HuH-7.5 (cell line): ENCODE measurements at places on chromosomes 6 and 20.

DNA sequence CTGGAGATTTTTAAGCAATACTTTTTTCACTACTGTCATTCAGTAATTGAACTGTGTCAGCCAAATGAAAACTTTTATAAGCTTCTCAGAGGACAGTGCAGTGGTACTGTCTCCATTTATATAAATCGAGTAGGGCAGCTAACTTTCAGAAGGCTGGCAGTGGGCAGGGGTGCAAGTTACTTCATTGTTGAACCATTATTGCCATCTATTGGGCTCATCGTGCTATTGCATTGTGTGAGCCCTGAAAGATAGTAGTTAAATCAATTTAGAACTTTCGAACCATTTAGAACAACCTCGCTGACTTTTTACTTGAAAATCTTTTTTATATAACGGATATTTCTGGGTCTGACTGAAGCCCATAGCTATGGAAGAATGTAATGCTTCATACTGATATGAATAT, 347.8 kb upstream of the PLCB4 start:
- peak; percentile 18 for DNase-seq

GRCh38 chr6:51678905-51679620, 408.4 kb downstream of the PKHD1 start:
- no peak for DNase-seq

- no peak for DNase-seq
These were observed 1027.2 kb upstream of the GJE1 start for GRCh38 chr6:141105481-141105880.

DNA sequence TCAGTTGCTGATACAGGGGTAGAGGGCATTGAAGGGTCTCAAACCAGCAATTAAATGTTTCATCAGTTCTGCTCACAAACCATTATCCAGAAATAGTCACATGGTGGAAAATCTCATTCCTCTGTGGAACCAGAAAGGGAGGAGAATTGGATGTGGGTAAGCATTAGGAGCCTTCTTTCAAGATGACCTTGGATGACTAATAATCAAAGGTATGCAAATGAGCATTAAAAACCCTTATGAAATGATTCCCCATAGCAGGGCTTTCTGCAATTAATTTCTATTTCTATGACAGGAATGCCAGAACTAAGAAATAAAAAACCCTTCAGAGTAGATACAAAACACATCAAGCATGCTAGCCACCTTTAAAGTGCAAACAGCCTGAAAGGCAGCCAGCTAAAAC, 37.4 kb upstream of the HCRTR2 start:
- no peak for DNase-seq

GRCh38 chr6:145929037-145929633, 35.0 kb downstream of the SHPRH start:
- no peak for DNase-seq

- no peak for DNase-seq
These were observed 172.9 kb downstream of the MCHR2 start for GRCh38 chr6:99821164-99821563.

- DNase-seq = no peak
These were observed 126.8 kb downstream of the SNX5 start for GRCh38 chr20:17841751-17842215.

GRCh38 chr20:45372241-45372640, 5.9 kb downstream of the TP53TG5 start:
- no peak for DNase-seq

GRCh38 chr20:46377518-46377917, 28.9 kb downstream of the ELMO2 start:
- no peak for DNase-seq

DNA sequence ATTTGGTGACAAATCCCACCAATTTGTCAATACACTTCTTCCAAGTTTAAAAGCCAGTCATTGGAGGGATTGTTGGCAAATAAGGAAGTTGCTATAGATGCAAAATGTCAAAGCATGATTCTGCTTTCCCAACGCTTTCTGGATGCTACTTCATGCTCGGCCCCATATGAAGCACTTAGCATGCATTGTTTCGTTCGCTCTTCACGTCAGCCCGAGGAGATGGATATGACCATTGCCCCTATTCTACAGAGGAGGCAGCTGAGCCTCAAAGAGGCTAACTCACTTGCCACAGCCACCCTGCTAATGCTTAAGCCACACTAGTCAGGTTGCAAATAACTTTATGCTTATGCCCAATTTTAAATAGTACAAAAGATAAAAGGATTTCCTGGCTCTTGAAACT, 2.8 kb upstream of the NXT1 start:
- no peak for DNase-seq

- DNase-seq = no peak
These were observed 76.1 kb downstream of the COL19A1 start for GRCh38 chr6:69942485-69942884.

GRCh38 chr20:48066246-48066645, 281.0 kb upstream of the SULF2 start:
- no peak for DNase-seq

GRCh38 chr6:46217671-46218131, 46.9 kb upstream of the ENPP5 start:
- DNase-seq = no peak
